ENCODE measurements at places on chromosomes 1 and 21.

GRCh38 chr1:226480461-226480860 is 68.1 kb upstream of the STUM start:
- DNase-seq = no peak

DNA sequence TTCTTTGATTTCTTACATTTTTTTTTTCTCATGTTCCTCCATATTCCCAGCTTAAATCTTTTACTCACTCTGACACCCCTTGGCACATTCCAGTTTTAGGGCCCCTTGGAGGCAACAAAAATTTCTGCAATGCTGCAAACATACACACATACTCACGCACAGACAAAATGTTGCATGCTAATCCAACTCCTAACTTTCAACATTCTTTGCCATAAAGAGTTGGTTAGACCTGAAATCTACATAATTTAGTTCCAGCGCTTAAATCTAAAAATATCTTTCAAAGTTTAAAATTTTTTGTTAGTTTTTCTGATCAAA is 103.9 kb downstream of the PTPN14 start:
- no peak for DNase-seq

DNA sequence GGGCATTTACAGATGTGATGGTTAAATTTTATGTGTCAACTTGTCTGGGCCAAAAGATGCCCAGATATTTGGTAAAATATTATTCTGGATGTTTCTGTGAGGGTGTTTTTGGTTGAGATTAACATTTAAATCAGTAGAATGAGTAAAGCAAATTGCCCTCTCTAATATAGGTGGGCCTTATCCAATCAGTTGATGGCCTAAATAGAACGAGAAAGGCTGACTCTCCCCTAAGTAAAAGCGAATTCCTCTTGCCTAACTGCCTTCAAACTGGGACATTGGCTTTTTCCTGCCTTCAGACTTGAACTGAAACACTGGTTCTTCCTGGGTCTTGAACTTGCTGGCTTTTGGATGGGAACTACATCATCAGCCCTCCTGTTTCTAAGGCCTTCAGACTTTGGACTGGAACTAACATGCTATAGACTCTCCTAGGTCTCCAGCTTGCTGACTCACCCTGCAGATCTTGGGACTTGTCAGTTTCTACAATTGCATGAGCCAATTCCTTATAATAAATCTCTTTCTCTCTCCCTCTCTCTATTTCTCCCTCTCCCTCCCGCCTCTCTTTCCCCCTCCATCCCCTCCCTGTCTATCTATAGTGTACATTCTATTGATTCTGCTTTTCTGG is 10.2 kb upstream of the NAV1 start:
- DNase-seq = no peak

DNA sequence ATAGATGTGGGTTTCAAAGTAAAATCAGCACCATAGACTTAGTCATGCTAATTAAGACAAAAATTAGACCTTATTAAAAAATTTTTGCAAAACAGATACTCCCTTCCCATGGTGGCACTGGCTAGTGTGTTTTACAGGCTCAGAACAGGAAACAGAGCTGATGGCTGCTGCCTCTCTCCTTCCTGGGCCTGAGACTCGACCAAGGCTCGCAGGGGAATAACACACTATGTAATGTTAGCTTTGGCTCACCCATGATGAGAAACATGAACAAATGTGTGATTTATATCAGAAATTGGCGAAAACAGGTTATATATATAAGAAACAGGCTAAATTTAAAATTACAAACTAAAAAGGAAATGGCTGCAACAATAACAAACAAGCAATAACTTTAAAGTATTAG is 50.7 kb downstream of the ERG start:
- DNase-seq = no peak

Data from CD4-positive, alpha-beta T cell treated with Interleukin-2 at 100 ng/mL for 4 hours (primary cell).